Stomach (tissue), 19 donors: ENCODE measurements at places on chromosomes 2 and 18. TPM values are rescaled to one million over a fixed set of nuclear protein-coding genes. Genes with fewer than 3 reads are reported as not detected.
A peak's percentile ranks its signal among the peaks of the same experiment; 100 is the strongest.

DNA sequence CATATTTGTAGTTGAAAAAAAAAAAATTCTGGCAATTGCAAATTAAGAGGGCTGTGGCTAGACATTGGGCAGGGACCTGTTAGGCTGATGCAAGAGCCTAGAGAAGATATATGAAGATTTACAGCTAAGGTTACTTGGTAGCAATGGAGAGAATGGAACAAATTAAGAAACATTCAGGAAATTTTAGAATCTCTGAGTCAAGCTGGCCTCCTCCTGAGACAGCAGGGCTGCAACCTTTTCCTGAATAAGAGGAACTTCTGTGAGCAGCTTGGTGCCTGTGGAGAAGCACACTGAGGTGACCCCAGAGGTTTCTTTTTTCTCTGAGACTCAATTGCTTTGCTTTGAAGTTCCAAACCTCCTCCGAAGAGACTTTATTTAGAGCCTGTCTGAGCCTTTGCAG lies 118.6 kb upstream of the LRATD1 start:
- no peak for DNase-seq
- H3K27ac ChIP-seq = no peak overlapping the region
- H3K36me3 ChIP-seq = no peaks in the 10 kb centered on the region

KHK gene
- 2.6 TPM for total RNA-seq

- no peaks in the 10 kb centered on the region for H3K4me1 ChIP-seq
- no peaks in the 10 kb centered on the region for H3K27me3 ChIP-seq
- no peak overlapping the region for H3K4me3 ChIP-seq
- no peaks in the 10 kb centered on the region for H3K36me3 ChIP-seq
- DNase-seq = peak; percentile 43
Measured at GRCh38 chr2:3738454-3738853, 35.1 kb downstream of the DCDC2C start.

RAPH1 gene
- total RNA-seq = 4.7 TPM

DNA sequence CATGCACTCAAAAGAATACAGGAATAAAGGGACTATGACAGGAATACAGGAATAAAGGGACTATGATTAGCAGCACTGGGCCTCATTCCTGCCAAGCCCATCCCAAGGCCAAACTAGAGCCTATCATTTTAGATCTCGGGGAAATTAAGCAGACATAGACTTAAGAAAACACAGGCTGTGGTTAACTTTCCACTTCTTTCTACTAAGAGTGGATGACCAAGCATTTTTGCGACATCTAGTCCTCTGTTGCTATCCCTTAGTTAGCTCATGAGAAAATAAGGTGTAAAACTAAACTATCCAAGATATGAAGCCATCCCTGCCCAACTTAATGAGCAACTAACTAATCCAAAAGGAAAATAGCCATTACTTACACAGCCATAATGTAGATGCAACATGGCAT lies 5.9 kb downstream of the LYPD1 start:
- no peak overlapping the region for H3K4me3 ChIP-seq
- H3K27me3 ChIP-seq = peaks cover 2% of the 10 kb centered on the region
- H3K4me1 ChIP-seq = peaks cover 8% of the 10 kb centered on the region
- DNase-seq = no peak
- H3K36me3 ChIP-seq = no peaks in the 10 kb centered on the region

CCDC88A gene
- total RNA-seq = 14.5 TPM

- H3K27ac ChIP-seq = no peak overlapping the region
- H3K4me3 ChIP-seq = no peak overlapping the region
- no peaks in the 10 kb centered on the region for H3K36me3 ChIP-seq
- H3K4me1 ChIP-seq = no peaks in the 10 kb centered on the region
- DNase-seq = no peak
Measured at GRCh38 chr2:60861736-60862135, 19.6 kb upstream of the REL start.

- H3K27me3 ChIP-seq = no peaks in the 10 kb centered on the region
- no peak overlapping the region for H3K4me3 ChIP-seq
- H3K36me3 ChIP-seq = no peaks in the 10 kb centered on the region
- H3K4me1 ChIP-seq = no peaks in the 10 kb centered on the region
- H3K27ac ChIP-seq = no peak overlapping the region
Measured at GRCh38 chr2:76668279-76668678, 853.9 kb downstream of the LRRTM4 start.

- no peaks in the 10 kb centered on the region for H3K36me3 ChIP-seq
- no peak overlapping the region for H3K4me3 ChIP-seq
- no peak for DNase-seq
- no peak overlapping the region for H3K27ac ChIP-seq
- H3K27me3 ChIP-seq = peaks cover 33% of the 10 kb centered on the region
- H3K4me1 ChIP-seq = no peaks in the 10 kb centered on the region
Measured at GRCh38 chr2:74646201-74646600, 1.9 kb downstream of the M1AP start.

DUSP19 gene
- not detected for total RNA-seq

RTP5 gene
- 0.43 TPM for total RNA-seq

DNA sequence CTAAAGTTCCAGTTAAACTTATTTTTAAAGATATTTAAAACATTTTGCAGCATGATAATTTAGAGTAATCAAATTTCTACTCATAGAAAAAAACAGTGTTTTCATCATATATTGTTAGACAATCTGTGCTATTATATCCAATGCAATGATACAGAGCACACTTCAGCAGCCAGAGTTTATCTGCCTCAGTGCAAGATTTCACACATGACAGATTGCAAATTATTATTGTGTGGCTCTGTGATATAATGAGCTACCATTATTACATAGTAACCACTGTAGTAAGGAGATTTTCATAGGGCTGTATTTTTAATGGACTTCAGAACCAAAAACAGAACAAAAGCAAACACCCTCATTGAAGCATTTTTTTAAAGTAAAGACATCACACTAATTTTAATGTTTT lies 762.4 kb downstream of the DSC3 start:
- no peaks in the 10 kb centered on the region for H3K27me3 ChIP-seq
- H3K4me3 ChIP-seq = no peak overlapping the region
- DNase-seq = no peak
- H3K36me3 ChIP-seq = no peaks in the 10 kb centered on the region
- no peaks in the 10 kb centered on the region for H3K4me1 ChIP-seq

CHST9 gene
- total RNA-seq = not detected

C2orf15 gene
- total RNA-seq = 5.9 TPM

STARD6 gene
- not detected for total RNA-seq

C1QL2 gene
- total RNA-seq = not detected

GRCh38 chr18:48844271-48844670 lies 106.5 kb downstream of the SMAD7 start:
- no peak overlapping the region for H3K27ac ChIP-seq
- H3K36me3 ChIP-seq = no peaks in the 10 kb centered on the region
- no peak for DNase-seq
- no peak overlapping the region for H3K4me3 ChIP-seq
- no peaks in the 10 kb centered on the region for H3K27me3 ChIP-seq
- H3K4me1 ChIP-seq = peaks cover 34% of the 10 kb centered on the region

DNA sequence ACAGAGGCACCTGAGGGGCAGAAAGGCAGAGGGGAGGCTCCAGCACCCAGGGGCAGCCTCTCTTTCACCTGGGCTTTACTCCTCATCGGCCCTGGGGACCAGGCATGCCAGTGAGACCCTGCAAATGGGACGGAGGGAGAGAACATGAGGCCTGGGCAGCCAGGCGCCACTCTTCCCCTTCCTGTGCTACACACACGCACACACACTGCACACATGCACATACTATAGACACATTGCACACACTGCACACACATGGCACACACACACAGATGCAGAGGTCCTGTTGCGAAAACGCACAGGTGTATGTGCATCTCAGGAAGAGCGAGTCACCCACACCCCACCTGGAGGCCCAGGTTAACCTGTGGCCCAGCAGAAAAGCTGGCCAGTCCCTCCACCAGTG lies 3.4 kb upstream of the RAB6D start:
- H3K4me3 ChIP-seq = no peak overlapping the region
- H3K36me3 ChIP-seq = no peaks in the 10 kb centered on the region
- peaks cover 4% of the 10 kb centered on the region for H3K4me1 ChIP-seq
- no peak overlapping the region for H3K27ac ChIP-seq
- H3K27me3 ChIP-seq = no peaks in the 10 kb centered on the region

AQP4 gene
- 10.5 TPM for total RNA-seq

DNA sequence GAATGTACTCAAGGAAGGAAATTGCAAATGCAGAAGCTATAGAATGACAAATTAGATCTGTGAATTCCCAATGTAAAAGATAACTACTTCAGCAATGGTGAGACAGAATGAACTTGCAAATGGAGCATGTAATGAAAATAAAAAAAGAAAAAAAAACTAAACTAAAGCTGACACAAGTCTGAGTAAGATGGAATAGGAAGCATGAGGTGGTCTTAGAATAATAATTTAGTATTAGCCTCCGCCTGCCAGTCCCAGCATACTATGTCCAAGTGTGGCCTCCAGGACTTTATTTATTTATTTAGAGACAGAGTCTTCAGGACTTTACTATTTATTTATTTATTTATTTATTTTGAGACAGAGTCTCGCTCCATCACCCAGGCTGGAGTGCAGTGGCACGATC lies 37.4 kb upstream of the SLC39A10 start:
- no peak overlapping the region for H3K4me3 ChIP-seq
- no peaks in the 10 kb centered on the region for H3K27me3 ChIP-seq
- no peak overlapping the region for H3K27ac ChIP-seq
- no peaks in the 10 kb centered on the region for H3K4me1 ChIP-seq

DNA sequence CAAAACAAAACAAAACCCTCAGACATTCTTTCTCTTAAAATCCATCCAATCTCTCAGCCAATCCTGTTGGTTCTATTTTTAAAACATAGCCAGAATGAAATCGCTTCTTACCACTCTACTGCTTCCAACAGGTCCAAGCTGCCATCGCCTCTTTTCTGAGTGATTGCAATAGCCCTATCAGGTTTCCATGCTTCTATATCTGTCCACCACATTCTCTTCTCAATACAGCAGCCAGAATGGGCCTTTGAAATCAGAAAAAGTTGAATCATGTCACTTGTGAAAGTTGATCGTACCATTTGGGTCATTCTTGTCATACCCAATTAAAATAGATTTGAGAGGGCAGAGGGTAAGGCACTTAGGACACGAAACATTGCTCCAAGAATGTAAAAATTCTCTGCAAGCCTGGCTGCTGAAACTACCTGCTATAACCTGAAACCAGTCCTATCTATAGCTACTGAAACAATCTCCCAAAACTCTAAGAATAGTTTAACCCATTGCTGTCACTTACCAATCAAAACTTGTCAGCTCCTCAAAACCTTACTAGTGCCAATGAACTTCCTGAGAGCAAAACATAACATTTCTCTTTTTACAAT lies 3.3 kb upstream of the MTLN start:
- H3K4me1 ChIP-seq = peaks cover 16% of the 10 kb centered on the region
- no peak overlapping the region for H3K27ac ChIP-seq
- no peak for DNase-seq

GRCh38 chr2:98387478-98387877 lies 41.2 kb downstream of the CNGA3 start:
- no peak overlapping the region for H3K27ac ChIP-seq
- DNase-seq = no peak
- H3K4me1 ChIP-seq = no peaks in the 10 kb centered on the region
- no peak overlapping the region for H3K4me3 ChIP-seq
- no peaks in the 10 kb centered on the region for H3K27me3 ChIP-seq

ELOA2 gene
- total RNA-seq = not detected

TFPI gene
- 30.0 TPM for total RNA-seq

KLHL41 gene
- not detected for total RNA-seq

CDH19 gene
- 25.4 TPM for total RNA-seq

DNA sequence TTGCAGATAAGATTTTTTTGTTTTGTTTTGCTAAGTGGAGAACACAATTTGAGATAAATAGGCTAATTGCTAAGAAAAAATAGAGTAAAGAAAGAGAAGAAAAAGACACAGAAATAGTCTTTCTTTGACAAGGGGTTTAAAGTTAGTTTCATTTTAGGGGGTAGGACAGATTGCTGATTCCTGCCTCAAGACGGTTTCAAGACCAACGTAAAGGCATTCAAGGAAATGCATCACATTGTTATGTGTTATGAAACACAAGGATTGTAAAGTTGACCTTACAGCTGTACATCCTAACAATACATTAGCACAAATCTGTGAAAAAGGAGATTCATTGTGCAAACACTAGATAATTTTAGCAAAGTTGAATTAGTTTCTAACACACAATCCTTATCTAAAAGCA lies 22.7 kb upstream of the ETAA1 start:
- no peak overlapping the region for H3K27ac ChIP-seq
- no peak overlapping the region for H3K4me3 ChIP-seq
- no peaks in the 10 kb centered on the region for H3K36me3 ChIP-seq
- peaks cover 9% of the 10 kb centered on the region for H3K4me1 ChIP-seq
- H3K27me3 ChIP-seq = no peaks in the 10 kb centered on the region

DNA sequence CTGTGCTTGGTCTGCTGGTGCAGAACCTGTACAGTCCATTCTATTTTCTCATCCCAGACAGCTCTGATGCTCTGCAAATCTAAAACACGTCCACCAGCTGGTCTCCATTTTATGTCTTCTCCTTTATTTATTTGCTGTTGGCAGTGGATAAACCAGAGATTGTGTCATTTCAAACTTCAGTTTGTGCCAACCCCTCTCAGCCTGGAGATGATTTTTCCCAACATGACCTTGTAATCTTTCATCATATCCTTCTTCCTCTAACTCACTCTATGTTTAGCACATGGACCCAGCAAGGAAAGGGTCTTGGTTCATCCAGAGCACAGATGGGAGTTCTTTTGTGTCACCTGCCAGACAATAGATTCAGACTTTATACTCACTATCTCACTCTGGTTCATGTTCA lies 273.2 kb downstream of the MTX2 start:
- H3K4me3 ChIP-seq = no peak overlapping the region
- DNase-seq = no peak
- no peak overlapping the region for H3K27ac ChIP-seq
- H3K4me1 ChIP-seq = no peaks in the 10 kb centered on the region
- H3K36me3 ChIP-seq = no peaks in the 10 kb centered on the region

PDE11A gene
- total RNA-seq = 0.43 TPM

SNORC gene
- 23.8 TPM for total RNA-seq

- no peaks in the 10 kb centered on the region for H3K36me3 ChIP-seq
- peak overlapping the region; percentile 46 for H3K4me3 ChIP-seq
- peaks cover 100% of the 10 kb centered on the region for H3K27me3 ChIP-seq
Measured at GRCh38 chr2:63056107-63057050, 5.7 kb downstream of the OTX1 start.

GRCh38 chr2:12501469-12502158 lies 215.1 kb upstream of the TRIB2 start:
- no peaks in the 10 kb centered on the region for H3K36me3 ChIP-seq
- no peak for DNase-seq
- no peak overlapping the region for H3K27ac ChIP-seq
- H3K27me3 ChIP-seq = no peaks in the 10 kb centered on the region
- no peak overlapping the region for H3K4me3 ChIP-seq
- H3K4me1 ChIP-seq = no peaks in the 10 kb centered on the region

- peaks cover 15% of the 10 kb centered on the region for H3K4me1 ChIP-seq
- no peak overlapping the region for H3K4me3 ChIP-seq
- DNase-seq = no peak
- no peak overlapping the region for H3K27ac ChIP-seq
Measured at GRCh38 chr2:85400023-85400422, 10.1 kb downstream of the CAPG start.

DNA sequence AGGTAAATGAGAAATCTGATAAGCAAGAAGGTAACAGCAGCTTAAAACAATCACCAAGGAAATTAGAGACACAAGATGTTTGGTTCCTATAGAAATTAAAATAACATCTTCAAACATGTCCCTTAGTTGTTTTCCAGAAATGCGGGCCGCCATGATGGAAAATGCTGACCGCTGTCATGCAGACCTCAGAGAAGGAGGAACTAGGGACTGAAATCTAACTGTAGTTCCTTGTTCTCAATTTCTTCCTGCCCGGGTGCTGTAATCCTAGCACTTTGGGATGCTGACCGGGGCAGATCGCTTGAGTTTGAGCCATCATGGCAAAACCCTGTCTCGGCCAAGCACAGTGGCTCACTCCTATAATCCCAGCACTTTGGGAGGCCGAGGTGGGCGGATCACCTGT lies 51.1 kb downstream of the TEX51 start:
- DNase-seq = no peak
- no peaks in the 10 kb centered on the region for H3K36me3 ChIP-seq
- no peak overlapping the region for H3K4me3 ChIP-seq
- H3K27ac ChIP-seq = no peak overlapping the region
- H3K27me3 ChIP-seq = no peaks in the 10 kb centered on the region
- no peaks in the 10 kb centered on the region for H3K4me1 ChIP-seq

NMS gene
- not detected for total RNA-seq
